ENCODE measurements at places on chromosomes 6 and 20.

DNA sequence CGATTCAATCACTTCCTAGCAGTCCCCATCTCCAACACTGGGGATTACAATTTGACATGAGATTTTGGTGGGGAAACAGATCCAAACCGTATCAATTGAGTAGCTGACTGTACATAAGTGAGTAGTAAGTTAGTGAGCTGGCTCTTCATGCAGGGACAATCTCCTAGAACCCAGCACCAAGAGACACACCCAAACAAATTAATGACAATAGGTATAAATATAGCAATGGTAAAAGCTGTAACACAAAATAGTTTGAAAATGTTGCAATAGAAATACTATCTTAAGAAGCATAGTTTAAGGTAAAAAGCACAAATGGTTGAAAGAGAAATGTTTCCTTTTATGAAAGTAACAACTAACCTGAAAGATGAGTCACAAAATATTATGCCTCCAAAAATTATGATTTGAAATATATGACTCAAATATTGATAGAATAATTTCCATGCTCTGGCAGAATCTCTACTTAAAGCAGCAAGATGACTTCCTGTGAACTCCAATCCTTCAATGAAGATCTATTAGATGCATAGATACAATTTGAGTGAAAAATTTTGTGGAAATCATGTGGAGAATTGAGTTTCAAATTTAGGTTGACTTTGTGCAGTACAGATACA, 5.4 kb upstream of the SIRPB1 start:
- DNase-seq, result no peak

DNA sequence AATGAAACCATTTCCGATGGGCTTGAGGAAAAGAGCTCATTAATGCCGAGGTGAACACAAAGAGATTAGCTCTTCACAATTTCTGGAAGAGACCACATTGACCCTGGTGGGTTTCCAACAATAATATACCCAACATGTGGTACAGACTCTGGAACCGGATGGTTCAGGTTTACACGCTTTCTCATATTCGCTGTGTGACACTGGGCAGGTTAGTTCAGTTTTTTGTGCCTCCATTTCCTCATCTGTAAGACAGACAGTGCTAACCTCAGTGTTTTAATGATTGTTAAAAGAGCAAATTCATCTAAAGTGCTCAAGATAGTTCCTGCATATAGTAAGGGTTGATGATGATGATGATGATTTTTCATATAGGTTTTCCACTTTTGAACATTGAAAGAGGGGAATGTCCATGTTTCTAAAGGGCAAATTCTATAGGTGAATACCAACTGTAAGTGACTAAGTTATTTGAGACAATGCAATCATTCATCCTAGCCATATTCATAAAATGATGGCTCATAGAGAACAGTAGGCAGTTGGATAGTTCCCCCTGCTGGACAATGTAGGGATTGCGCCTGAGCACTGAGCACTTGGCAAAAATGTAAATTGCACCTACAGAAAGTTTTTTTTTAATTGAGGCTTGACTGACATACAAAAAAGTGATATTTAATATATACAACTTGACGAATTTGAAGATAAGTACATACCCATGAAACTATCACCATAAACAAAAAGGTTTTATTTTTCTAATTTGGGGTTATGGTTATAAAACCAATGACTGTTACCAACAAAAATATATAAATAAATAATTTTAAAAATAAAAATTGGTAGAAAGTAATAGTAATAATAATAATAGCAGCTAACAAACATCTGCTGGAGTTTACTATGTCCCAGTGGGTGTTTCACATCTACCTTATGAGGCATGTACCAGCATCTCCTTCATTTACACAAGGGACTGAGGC, 2.1 kb upstream of the PERP start:
- DNase-seq, result peak; percentile 69

- no peak for DNase-seq
Observed at GRCh38 chr20:62557462-62557861, 81.7 kb upstream of the GATA5 start.

DNA sequence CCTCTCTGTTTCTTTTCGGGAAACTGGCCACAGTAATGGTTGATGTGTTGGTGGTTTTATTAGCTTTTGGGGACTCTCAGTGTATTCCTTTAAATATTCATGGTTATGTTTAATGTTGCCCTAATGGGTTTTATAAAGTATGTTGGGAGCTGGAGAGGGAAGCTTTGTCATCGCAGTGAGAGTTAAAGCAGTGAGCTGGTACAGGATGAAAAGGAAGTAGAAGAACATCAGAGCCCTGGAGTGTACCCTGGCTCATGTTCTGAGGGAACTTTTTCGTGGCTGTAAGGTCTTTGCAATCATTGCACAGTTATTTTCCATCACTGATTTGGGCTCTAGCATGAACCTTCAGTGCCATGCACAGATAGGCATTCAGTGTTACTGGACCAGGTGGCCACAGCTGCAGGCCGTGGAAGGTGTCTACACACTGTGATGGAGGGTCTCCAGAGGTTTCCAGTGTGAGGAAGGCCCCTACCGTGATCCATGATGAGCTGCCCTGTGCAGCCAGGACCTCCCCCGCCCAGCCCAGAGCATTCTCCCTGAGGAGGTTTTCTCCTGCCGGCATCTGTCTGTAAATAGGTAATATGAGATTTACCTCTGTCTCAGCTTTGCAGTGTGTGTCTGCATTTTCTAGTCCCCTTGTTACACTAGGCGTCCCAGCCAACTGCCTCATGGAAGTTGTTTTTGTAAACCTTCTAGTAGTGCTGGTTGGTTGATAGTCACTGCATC, 22.4 kb upstream of the TMEM217 start:
- no peak for DNase-seq

DNA sequence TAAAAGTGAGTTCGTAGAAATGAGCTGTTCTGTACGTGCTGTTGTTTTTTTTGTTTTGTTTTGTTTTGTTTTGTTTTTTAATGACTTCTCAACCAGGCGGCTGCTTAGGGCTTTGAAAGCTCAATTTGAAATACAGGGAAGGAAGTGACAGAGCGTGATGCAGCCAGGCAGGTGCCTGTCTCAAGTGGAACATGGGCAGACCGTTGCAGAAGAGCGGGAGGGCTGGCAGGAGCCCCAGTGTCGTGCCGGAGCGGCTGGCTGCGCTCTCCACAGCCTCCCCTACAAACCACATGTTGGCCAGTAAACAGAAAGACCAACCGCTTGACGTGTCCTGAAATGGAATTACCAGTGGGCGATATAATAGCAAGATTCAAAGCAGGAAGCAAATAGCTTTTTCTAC, 164.9 kb upstream of the RREB1 start:
- DNase-seq, result no peak

GRCh38 chr20:38766071-38766470, 17.8 kb downstream of the ACTR5 start:
- no peak for DNase-seq

GRCh38 chr6:127608554-127609270, 31.7 kb downstream of the C6orf58 start:
- DNase-seq, result no peak

DNA sequence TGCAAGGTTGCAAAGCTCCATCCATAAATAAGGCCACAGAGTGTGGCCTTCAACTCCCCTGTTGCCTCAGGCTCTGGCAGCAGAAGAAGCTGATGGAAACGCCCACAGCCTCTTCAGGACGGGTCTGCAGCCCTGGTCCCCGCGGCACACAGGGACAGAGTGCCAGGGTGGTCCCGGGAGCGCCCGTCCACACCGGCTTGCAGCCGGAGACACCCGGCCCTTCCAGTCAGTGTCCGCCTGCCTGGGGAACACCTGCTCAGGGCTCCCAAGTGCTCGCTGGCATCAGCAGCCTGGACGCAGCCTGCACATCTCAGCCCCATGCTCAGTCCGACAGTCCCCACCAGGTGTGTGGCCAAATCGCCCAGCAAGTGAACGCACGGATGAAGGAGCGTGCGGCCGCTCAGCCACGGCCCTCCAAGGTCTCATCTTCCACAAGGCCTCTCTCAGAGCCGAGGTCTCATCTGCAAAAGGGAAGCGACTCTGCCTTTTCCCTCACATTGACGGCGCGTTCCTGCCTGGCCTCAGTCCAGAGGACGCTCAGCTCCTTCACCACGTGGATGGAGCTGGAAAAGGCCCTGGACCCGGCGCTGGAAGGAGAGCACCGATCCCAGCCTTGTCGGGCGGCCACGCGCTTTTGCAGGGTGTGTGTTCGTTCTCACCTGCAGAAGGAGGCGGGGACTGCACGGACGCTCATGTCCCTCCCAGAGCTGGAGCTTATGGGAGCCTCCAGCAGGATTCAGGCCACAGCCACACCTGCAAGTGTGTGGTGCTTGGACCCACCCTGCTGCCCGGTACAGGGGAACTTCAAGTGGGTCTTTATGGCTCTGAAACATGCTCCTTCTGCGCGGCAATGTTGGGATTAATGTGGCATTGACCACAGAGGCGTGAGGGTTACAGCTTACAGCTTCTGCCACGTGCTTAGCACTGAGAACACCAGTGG, 180.4 kb downstream of the DLL1 start:
- no peak for DNase-seq

DNA sequence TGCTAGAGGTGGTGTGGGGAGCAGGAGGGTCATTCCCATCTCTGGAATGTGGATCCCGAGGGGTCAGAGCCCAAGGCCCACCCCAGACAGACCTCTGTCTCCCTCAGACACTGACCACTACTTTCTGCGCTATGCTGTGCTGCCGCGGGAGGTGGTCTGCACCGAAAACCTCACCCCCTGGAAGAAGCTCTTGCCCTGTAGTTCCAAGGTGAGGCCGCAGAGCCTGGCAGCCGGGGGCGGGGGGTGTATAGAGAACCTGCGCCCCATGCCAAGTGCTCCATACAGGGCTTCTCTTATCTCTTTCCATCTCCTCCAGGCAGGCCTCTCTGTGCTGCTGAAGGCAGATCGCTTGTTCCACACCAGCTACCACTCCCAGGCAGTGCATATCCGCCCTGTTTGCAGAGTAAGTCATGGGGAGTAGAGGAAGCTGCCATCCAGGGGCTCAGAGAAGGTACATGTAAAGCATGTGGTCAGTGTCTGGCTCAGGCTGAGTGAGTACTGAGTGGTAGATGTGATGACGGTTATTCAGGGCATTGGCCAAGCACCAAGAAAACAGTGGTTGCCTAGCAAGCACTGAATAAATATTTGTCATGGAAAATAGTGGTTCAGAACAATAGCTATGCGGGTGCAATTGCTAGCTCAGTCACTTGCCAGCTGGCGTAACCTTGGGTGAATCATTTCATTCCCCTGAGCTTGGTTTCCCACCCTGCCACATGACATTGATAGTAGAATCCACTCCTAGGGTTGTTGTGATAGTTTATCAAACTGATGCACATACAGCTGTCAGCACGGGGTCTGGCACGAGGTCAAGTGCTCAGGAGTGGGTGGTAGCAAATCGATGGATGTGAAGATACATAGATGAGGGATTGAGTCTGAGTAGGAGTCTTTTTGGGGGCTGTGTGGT, 3.5 kb downstream of the PIGT start:
- DNase-seq, result no peak

DNA sequence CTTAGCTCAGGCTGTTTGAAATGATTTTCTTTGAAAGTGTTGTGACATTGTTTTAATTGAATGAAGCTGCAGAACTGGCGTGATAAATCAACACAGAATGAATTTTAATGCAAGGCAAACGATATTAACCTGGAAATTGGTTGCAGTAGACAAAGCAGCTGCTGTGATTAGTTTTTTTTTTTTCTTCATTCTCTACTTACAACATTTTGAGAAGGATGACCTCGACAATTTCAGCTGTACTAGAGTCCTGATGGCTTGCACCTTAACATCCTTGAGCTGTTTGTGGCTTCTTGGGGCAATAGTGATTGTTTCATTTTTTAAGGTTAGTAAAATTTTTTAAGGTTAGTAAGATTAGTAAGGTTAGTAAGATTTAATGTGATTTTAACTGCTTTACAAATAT, 54.2 kb downstream of the QKI start:
- DNase-seq, result no peak

DNA sequence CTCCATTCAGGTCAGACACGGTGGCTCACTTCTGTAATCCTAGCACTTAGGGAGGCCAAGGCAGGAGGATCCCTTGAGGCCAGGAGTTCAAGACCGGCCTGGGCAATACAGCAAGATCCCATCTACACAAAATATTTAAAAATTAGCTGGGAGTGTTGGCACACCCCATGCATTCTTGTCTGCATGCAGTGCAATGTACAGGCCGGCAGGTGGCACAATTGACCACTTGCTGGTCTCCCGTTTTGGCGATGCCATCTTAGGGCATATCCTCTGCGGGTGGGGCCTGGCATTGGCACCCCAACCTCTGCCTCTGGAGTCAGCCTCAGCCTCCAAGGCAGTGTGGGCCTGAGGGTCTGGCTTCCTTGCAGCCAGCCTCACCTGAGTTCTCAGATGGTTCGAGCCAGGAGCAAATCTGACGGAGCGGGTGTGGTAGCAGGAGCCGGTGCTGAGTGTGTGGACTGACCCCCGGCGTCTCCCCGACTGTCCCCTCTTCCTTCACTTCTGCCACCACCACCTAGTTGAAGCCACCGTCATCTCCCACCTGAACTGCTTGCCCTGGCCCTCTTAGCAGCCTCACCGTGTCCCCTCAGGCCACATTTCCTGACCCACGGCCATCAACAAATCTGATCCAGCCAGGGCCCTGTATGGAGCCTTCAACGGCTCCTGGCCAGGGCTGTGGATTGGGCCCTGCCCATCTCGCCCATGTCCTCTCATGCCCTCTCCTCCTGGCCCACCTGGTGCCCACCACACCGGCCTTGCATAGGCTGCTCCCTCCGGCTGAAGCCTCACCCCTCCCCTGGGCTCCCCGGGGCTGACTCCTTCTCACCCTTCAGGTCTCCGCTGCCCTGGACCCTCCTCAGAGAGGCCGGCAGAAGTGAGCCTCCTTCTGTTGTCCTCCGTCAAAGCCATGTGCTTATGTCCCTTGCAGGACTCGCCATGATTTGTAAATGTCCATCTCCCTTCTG, 44.0 kb downstream of the EFCAB8 start:
- DNase-seq, result peak; percentile 74

DNA sequence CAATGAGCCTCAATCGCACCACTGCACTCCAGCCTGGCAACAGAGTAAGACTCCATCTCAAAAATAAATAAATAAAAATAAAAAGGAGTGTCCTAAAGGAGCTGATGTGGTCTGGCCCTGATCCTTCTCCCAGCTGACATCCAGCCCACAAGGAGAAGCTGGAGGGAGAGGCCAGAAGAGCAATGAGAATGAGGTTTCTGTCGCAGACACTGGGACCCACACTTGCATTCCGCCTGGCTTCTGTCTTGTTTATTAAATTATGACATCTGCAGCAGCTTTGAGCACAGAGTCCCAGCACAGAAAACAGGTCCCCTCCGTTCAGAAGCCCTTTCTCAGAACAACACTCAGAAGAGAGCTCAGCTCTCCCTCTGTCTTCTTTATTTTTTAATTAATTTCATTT, 10.3 kb upstream of the E2F1 start:
- no peak for DNase-seq

- no peak for DNase-seq
Observed at GRCh38 chr6:131430531-131430930, 142.5 kb upstream of the ARG1 start.

- DNase-seq, result no peak
Observed at GRCh38 chr6:117906958-117907600, at the start of gene SLC35F1. Gene SLC35F1, plus strand, starts transcription at chr6:117907264.

DNA sequence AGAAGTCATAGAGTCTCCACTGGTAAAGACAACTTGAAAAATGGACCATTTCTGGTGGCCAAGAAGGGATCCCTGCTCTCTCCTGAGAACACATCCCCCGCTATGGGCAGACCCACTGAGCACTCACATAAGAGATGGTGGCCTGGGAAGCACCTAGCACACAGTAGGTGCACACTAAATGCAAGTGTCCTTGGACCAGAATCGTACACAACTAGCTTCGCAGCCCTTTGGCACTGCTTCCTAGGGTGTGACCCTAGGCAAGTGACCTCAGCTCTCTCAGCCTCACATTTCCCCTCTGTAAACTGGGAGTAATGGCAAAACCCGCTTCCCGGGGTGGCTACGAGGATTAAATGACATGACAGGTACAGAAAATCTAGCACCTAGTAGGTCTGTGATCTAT, 35.1 kb downstream of the KCNB1 start:
- DNase-seq, result no peak

- no peak for DNase-seq
Observed at GRCh38 chr6:17640477-17640917, 40.4 kb downstream of the FAM8A1 start.
